ENCODE measurements at places on chromosomes 2 and 18.

GRCh38 chr2:141522702-141523101, 608.1 kb downstream of the LRP1B start:
- no peak for DNase-seq

- DNase-seq, result no peak
Measured at GRCh38 chr2:127052771-127053691, 53.9 kb downstream of the BIN1 start.

- no peak for DNase-seq
Measured at GRCh38 chr2:147862859-147863516, 18.2 kb downstream of the ACVR2A start.

DNA sequence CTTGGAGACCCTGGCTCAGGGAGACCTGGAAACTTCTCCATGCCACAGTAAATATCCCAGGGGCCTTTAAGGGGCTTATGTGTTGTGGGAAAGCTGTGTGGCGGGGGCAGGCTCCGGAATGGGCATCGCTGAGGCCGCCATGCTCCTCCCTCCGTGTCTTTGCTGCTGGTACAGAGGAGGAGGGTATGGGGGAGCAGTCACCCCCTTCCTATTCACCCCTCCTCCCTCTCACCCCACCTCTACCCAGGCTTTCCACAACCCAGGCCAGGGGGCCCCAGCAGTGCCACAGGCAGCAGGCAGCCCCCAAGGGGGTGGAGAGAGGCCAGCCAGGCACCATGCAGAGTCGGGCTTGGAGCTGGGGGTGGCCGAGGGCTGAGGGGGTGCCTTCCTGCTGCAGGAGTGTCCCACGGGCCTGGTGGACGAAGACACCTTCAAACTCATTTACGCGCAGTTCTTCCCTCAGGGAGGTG, 28.0 kb upstream of the FAHD2A start:
- no peak for DNase-seq

DNA sequence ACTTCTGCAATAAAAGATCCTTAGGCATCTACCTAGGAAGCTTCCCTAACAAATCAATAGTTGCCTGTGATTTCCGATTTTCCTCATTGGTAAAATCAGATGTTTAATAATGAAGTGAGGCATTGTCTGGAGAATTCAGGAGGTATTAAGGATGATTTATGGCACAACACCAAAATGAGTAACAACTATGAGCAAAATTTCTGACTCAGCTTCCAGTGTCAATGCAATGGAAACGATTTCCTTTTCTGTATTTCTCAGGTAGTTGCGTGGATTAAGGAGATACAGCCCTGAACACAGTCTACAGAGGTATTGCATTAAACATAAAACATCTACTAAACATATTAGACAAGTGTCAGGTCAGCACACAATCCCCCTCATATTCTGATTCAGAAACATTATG, 99.5 kb downstream of the EPB41L3 start:
- peak; percentile 49 for DNase-seq

- no peak for DNase-seq
Measured at GRCh38 chr2:207090389-207090788, 75.4 kb downstream of the KLF7 start.

DNA sequence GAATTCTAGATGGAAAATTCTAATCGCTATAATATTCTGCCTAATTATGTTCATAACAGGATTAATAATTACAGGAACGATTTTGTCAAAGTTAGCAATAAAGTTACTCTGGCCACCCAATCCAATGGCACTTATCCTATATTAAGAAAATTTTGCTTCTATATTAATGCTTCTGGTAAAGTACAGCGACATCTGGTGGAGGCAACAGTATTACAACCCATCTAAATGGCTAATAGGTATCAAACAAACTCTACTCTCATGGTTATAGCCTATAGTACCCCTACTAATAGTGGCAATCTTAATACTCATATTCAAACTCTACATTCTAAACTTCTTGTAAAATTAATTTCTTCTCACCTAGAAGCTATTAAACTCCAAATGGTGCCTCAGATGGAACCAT, 1084.7 kb upstream of the LRRTM1 start:
- no peak for DNase-seq

DNA sequence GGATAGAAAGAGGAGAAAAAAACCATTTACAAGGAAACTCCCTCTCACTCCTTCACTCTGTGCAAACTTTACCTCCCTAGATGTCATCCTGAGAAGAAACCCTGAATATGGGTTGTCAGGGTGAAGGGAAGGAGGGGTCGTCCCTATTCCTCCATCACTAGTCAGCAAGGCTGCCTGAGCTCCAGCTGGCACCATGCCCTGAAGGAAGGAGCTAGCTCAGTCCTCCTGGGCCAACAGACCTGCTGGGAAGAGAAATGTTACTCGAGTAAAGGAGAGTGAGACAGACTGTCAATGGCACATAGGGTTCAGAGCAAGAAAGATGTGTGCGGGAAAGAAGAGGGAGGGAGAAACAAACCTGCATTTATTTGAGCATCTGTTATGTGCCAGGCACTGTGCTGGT, 18.3 kb upstream of the EPAS1 start:
- DNase-seq, result no peak

DNA sequence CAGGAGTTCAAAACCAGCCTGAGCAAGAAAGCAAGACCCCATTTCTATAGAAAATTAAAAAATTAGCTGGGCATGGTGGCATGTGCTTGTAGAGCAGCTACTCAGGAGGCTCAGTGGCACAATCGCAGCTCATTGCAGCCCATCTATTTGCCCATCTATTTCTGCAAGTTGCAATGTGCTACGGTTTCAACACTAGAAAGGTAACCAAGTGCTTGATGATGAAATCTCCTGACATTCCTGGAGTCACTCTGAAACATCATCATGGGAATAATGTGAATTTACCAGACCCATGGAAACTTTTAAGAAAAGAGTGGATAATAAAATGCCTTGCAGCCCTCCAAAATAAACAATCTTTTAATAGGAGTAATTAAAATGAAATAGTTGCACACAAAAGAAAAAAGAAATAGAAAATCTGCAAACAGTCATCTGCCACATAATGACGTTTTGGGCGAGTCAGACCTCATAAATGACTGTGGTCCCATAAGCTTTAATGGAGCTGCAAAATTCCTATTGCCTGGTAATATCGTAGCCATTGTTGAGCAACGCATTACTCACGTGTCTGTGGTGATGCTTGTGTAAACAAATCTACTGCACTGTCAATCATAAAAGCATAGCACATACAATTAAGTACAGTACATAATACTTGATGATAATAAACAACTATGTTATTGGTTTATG, 46.6 kb upstream of the AMMECR1L start:
- peak; percentile 83 for DNase-seq

GRCh38 chr2:204984518-204984917, 439.2 kb downstream of the PARD3B start:
- DNase-seq, result no peak

DNA sequence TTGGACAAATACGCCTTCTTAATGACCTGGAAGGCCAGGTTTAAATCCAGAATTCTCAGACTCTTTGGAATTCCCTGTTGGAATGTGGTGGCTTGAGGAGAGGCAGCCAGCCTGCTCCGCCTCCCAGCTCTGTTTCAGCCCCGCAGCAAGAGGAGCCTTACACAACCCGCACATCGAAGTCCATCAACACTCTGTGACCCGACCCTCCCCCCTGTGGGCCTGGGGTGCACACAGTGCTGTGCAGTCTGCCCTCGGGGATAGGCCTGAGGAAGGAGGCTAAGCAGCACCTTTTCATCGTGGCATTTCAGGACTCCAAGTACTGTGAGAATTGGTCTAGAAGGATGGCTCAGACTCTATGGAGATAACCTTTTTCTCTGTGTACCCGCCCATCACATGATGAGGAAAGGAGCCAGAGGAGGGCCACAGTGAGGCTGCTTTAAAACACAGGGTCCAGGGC, 73.7 kb downstream of the GREB1L start:
- no peak for DNase-seq

- peak; percentile 49 for DNase-seq
Measured at GRCh38 chr2:120680136-120680761, 55.4 kb upstream of the GLI2 start.
